RWPE1 (cell line): ENCODE measurements at places on chromosomes 2 and 18.

DNA sequence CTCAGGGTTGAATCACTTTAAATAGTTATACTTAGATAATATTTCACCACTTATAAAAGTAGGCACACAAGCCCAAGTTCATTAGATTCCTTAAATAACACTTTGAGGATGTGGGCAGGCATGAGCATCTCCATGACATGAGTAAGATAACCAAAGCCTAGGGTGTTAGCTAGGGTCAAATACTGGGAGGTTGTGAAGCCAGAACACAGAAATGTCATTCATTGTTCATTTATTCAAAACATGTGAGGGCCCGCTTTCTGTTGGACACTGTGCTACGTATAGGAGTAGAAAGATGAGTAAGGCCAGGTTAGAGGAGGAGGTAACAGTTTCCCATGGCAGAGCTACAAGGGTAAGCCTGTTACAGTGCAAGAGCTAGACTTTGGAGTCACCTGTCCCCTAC, 93.5 kb upstream of the NEDD4L start:
- no peak for DNase-seq

DNA sequence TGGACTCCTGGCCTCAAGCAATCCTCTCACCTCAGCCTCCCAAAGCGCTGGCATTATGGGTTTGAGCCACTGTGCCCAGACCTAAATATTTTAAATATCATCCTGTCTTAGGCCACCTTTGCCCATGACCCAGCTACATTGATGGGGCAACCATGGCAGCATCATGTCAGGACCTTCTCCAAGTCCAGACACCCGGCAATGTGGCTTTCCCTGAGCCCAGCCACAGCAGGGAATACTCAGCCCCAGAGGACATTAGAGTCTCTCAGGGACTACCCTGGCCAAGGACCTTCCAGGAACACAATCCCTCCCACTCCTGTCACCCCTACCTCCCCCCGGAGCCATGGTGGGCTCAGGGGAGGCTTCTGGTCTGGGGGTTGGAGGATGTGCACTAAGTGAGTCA, 72.8 kb downstream of the SMAD7 start:
- DNase-seq: no peak

DNA sequence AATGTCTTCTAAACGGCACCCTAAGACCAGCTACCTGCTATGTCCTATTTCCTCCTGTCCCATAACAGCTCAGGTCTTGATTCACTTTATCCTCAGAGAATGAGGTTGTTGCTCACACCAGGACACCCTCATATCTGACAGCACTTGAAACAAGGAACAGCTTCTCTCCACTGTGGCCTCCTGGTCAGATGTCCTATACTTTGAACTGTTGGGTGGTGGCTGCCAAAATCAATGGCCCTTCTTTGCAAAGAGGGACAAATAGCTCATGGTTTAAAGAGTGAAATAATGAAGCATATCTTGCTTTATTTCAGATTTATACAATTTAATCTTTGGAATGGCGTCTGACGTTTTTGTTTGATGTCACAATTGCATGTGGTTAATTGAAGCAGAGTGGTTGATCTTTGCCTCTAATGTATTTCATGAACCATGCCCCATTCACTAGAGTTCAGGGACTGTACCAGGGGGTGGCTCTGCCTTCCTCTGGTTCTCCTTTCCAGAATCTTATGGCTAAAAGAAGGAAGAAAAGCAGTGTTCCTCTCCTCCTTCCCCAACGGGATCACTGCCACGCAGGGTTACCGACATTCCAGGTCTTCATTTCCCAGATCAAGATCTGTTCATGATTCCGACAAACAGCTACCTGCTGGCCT, 24.1 kb upstream of the ZCCHC2 start:
- no peak for DNase-seq

GRCh38 chr2:160087854-160088745, 25.7 kb upstream of the PLA2R1 start:
- DNase-seq: no peak

GRCh38 chr2:48075631-48076030, 169.3 kb upstream of the FBXO11 start:
- DNase-seq: no peak

GRCh38 chr2:1350111-1350510, 63.2 kb upstream of the TPO start:
- DNase-seq: no peak

GRCh38 chr2:3472966-3473365, 46.4 kb downstream of the ADI1 start:
- no peak for DNase-seq

DNA sequence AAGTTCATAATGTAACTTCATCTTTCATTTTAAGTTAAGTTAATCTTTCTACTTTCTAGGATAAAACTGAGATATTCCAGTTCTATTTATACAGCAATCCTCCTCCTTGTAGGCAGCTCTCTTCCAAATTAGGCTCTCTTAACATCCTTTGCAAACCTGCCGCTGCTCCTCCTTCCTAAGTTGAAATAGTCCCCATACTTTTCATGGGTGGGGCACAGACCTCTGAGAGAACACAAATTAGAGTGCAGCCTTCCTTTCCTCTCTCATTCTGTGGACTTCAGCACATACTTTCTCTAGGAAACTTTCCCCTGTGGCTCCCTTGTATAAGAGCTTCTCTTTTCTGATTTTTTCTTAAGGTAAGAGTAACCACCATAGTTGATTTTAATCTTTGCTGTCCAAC, 28.3 kb downstream of the TWSG1 start:
- peak; percentile 58 for DNase-seq

GRCh38 chr18:10878703-10879102, 270.7 kb downstream of the PIEZO2 start:
- no peak for DNase-seq
